ENCODE measurements at places on chromosomes 5 and 9. TPM values are rescaled to one million over a fixed set of nuclear protein-coding genes. Genes with fewer than 3 reads are reported as not detected.

The CCL27 gene
- not detected for total RNA-seq

The SLC36A3 gene
- not detected for total RNA-seq

The PCDHA10 gene
- 0.15 TPM for total RNA-seq

The PRELID2 gene
- total RNA-seq, result 18.9 TPM

The IFNE gene
- not detected for total RNA-seq

The ORM2 gene
- total RNA-seq, result not detected

The C9orf50 gene
- not detected for total RNA-seq

The GKAP1 gene
- total RNA-seq, result 25.3 TPM

The GABRA1 gene
- not detected for total RNA-seq

The DMRT3 gene
- total RNA-seq, result not detected

The LHX3 gene
- total RNA-seq, result not detected

The AFAP1L1 gene
- 48.9 TPM for total RNA-seq

The CLTA gene
- 60.7 TPM for total RNA-seq

The JAK2 gene
- total RNA-seq, result 21.5 TPM

The PCDHGB2 gene
- 8.7 TPM for total RNA-seq

The C5orf52 gene
- total RNA-seq, result not detected
